ENCODE measurements at places on chromosomes 11 and 22.
A peak's percentile ranks its signal among the peaks of the same experiment; 100 is the strongest.

DNA sequence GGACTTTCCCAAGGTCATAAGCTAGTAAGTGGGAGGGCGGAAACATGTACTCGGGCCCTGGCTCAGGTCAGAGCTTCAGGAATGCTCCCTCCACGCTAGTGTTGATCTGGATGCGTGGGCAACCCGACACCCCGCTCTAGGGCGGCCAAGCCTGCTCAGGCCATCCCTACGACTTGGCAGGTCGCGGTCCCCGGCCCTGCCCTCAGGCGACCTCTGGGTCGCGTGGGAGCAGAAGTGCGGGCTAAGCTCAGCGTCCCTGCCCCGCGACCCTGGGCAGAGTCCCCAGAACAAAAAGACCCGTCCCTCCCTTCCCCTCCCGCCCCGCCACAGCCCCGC lies 781 bp upstream of the TEF start:
- DNase-seq = no peak

GRCh38 chr11:65649656-65650546 lies 12.0 kb downstream of the SIPA1 start:
- DNase-seq = peak; percentile 46

GRCh38 chr22:17781319-17782031 lies 7.2 kb upstream of the BID start:
- DNase-seq = peak; percentile 86

DNA sequence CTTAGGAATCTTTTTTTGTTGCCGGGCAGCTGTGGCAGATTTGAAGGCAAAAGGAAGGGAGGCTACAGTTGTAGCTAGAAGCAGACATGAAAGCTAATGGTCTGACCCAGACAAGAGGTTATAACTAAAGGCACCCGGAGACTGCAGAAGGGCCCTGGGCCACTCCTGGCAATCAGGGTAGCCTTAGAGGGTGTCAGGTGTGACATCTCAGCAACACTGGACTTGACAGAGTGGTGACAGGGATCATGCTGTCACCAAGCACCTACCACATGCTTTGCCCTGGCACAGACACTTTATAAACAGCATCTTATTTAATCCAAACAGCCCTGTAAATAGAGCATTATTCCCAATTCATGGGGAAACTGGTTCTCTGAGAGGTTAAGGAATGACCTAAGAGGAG lies 25.7 kb downstream of the TUB start:
- DNase-seq = no peak

GRCh38 chr11:6240781-6241180 lies 1.9 kb downstream of the CNGA4 start:
- DNase-seq = no peak

DNA sequence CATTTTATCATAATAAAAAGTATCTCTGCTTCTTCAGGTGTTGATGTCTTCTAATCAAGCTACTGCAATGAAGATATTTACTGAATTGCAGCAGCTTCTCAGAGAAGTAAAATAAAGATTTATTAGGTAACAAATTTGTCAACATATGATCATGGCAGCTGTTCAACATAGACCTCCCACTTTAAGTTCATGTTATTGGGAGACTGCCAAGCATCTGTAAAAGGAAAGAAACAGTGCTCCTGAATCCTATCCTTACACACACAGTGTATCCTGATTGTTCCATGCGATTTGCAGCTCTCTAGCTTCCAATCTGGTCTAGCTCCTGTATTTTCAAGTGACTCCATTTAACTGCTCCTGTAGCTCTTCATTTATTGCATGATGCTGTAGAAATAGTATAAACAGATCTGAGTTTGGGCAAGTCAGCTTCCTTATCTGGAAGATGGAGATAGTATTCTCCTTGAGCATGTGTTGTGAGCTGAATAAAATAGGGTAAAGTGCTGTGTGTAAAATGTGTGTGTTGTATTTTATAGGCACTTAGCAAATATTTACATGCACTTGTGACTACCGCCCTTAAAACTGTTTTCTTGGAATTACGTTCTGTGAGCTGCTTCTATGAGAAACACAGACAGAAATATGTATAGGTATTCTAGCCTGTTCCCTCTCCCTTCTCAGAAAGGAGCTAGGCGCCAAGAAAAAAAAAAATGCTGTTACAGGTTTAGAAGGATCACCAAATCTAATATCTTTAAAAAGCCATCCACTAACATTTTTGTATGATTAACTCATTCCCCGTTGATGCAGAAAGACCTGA lies 290.6 kb downstream of the JRKL start:
- DNase-seq = no peak

DNA sequence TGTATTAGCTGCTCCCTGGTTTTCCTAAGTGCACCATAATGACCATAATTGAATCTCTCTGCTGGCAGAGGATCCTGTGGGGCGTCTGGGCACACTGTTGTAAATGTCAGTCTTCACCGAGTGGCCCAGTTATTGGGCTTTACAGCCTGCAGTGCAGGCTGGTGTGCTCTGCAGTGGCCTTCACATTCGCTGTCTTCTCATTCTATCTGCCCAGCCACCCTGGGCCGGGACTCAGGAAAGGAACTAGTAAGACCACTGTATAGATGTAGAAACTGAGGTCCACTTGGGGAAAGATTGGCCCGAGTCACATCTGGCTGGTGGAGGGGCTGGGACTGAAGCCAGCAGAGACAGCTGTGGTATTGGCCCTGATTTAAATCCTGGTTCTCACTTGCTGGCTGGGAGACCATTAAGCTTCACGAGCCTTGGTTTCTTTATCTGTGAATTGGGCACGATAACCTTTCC lies 49.3 kb downstream of the TSPAN18 start:
- no peak for DNase-seq
